ENCODE measurements at places on chromosomes 4 and X.

DNA sequence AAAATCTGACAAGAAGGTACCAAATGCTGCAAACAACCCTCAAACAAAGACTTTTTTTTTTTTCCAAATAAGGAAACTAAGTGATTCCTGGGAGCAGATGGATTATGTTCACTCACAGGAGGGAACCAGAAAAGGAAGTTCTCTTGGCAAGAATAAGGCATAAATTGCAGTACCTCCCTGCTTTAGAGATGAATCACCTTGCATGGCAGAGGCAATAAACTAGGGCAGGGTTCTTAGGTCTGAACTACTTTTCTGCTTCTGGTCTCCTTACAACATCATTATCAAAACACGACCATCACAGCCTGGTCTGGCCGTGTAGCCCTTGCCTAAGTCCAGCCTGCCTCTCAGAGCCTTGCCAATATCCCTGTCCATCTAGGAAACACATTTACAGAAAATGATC lies 6.3 kb downstream of the TMEM31 start:
- peak; percentile 34 for DNase-seq

GRCh38 chr4:14958436-14958835 lies 43.8 kb upstream of the CPEB2 start:
- DNase-seq = no peak

GRCh38 chrX:102711872-102712215 lies 404 bp upstream of the GPRASP2 start:
- no peak for DNase-seq

GRCh38 chr4:90148574-90149148 lies 21.5 kb downstream of the CCSER1 start:
- DNase-seq = no peak

DNA sequence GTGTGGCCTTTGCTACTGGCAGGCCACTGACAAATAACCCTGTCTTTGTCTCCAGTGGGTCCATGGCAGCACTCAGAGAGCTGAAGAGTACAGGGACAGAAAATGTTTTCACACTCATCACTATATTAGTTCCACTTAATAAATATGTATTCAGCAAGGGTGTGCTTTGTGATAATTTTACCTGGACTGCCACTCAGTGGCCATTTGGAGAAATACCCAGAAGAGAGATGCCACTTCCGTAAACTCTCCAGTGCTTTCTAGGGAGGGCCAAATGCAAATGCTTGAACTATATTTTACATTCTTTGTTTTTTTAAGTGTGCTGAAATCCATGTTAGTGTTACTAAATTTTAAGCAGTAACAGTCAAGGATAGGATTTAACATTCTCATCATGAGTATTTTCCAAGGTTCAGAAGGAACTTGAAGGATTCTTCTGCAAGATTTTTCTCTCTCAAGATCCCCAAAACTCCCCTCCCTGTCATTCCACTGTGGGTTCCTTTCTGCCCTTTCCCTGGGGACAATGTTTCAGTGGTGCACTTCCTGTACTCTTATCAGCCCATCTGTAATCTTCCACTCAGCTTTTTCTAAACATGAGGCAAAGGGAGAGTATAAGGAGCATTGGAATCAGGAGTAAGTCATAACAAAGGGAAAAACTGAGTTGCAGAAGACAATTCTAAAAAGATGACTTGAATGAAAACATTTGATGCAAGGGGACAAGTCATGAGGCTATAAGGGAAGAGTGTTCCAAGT lies 46.0 kb downstream of the TFDP3 start:
- DNase-seq = no peak

DNA sequence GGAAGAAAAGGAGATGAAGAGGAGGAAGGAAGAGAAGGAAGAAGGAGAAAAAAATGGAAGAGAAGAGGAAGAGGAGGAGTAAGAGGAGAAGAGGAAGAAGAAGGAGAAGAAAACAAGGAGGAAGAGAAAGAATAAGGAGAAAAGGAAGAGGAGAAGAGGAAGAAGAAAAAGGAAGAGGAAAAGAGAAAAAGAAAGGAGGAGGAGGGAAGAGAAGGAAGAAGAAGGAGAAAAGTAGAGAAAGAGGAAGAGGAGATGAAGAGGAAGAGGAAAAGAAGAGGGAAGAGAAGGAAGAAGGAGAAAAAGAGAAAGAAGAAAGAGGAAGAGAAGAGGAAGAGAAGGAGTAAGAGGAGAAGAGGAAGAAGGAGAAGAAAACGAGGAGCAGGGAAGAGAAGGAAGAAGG lies 11.8 kb upstream of the LEF1 start:
- DNase-seq = no peak

DNA sequence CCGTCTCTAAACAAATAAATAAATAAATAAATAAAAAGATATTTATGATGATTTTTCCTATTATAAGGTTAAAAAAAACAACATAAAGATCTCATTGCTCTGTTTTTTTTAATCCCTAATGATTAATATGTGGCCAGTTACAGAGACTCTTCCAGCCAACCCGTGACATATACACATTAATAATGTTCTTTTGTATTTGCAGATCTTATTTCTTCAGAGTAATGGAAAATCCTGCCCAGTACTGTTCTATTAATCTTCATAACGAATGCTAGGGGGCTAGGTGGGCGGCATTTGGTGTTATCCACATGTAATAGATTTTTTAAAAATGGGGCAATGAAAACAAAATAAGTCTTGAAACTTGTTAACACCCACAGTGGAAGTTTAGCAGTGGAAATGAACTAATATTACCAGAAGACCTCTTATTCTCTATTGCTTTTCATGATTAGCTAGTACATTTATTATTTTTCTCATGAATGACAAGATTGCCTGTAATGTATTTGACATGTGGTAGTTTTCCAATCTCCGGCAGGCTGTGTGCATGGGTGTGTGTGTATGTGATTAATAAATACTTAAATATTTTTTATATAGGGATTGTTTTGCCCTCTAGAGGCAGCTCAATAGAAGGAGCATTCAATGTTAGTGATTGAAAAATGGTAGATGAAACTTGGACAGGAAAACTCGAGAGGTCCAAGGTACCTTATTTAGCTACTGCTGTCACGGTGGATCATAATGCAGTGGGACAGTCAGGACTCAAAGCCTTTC lies 457.4 kb downstream of the IL1RAPL1 start:
- no peak for DNase-seq

GRCh38 chr4:176034499-176034898 lies 31.1 kb upstream of the WDR17 start:
- no peak for DNase-seq

DNA sequence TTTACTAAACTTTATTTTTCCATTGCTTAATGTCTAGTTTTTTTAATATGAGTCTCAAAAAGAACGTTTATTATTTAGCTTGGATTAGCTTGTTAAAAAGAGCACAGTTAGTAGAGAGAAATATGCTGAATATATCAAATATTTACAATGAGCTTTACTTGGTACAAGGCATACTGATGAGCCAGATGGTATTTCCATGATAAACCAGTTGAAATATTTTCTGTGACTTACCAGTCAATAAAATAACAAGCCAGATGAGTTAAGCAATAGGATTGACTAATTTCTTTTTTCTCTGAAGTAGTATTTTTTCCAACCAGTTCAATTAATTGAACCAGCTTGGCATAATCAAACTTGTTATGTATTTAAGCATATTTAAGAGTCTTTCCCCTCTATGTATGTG lies 134.1 kb downstream of the KLHL34 start:
- DNase-seq = no peak

GRCh38 chrX:22193851-22194659 lies 78.7 kb upstream of the CBLL2 start:
- no peak for DNase-seq

DNA sequence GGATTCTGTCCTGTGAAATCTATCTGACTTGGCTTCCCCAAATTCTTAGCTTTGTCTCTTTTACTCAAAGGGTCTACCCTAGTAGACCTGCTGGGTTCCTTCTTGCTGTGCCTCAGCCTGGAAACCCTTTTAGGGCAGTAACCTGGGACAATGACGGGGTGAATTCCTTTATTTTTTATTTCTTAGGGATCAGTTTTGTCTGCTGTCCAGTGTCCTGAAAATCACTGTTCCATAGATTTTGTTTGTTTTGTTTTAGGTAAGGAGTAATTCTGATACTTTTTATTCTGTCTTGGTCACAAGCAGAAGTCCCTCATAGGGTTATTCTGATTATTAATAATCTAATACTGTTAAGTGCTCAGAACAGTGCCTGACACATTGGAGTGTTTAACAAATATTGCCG lies 118.9 kb downstream of the EVC2 start:
- no peak for DNase-seq

- DNase-seq = no peak
Observed at GRCh38 chrX:40109288-40110008, 11.7 kb upstream of the BCOR start.

DNA sequence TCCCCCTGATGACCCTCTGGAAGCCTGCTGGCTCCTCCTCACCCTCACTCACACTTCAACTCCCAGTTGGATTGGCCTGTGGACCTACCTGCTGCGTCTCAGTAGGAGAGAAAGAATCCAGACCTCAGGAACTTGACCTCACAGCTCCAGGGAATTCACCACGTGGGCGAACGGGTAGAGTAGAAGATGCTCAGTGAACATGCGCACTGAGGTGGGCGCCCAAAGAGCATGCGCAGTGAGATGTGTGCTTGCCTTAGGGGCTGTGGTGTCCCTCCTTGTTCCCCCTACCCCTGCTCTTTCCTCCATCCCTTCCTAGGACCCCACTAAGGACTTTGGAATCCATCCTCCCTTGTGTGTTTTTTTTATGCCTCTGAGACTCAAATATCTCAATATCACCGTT lies 12.9 kb downstream of the FOXR2 start:
- DNase-seq = no peak

DNA sequence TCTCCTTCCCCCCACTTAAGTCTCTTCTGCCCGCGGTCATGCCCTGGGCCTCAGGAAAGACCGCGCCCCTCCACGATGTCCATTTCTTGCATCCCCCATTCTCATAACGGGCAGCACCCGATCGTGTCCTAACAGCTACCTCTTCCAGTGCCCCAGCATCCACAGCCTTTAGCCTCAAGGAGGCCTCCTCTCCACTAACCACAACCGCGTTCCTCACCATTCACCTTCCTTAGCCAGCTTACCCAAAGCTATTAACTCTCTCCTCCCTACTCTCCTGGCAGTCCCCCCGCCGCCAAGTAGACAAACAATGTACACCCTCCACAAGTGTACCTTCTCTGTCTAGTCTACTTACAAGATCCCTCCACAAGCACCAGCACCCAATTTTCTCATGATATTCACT lies 58.6 kb upstream of the PAGE5 start:
- no peak for DNase-seq

GRCh38 chrX:9525511-9526248 lies 60.8 kb downstream of the TBL1X start:
- no peak for DNase-seq

DNA sequence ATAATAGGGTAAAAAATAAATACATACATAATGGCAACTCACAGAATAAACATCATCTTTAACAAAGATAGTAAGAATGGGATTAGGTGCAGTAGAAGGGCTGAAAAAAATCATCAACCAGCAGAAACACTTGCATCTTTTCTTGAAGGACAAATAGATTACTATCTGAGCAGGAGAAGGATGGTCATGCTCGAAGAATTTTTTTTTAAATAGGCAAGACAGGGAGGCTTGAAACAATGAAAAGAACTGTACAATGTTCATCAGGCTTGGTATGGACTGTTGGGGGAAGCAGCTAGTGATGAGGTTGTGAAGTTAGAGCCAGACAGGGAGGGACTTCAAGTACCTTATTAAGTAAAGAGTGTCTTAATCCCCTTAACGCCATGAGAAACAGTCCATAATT lies 167.4 kb upstream of the LDB2 start:
- DNase-seq = no peak

DNA sequence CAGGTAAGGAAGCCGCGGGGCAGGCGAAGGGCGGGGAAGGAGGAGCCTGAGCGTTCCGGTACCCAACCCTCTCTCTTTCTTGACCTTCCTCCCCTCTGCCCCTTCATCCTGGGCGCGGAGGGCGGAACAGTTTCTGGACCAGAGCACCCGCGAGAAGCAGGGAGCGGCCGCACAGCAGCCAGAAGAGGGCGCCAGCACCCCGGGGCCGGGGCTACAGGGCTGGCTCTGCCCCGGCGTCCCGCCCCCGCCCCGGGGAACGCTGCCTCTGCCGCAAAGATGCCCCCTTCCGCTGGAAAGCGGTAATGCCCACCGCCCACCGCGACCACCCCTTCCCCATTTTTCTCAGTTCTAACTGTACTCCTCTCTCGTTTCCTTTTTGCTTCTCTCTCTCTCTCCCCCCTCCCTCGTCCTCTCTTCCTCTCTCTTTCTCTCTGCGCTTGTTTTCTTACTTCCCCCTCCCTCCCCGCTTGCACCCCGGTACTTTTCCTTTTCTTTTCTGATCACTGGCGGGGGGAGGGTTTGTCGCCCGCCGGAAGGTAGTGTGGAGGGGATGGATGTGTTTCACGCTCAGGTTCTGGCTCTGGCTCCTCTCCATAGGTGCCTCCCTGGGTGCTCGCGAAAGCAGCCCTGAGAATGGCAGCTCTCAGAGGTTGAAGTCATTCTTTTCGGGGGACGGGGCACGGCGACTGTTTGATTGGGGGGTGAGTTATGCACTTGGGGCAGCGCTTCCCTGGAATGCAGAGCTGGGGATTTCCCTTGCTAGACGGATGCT lies 13.1 kb upstream of the PRDM8 start:
- DNase-seq = peak; percentile 89

DNA sequence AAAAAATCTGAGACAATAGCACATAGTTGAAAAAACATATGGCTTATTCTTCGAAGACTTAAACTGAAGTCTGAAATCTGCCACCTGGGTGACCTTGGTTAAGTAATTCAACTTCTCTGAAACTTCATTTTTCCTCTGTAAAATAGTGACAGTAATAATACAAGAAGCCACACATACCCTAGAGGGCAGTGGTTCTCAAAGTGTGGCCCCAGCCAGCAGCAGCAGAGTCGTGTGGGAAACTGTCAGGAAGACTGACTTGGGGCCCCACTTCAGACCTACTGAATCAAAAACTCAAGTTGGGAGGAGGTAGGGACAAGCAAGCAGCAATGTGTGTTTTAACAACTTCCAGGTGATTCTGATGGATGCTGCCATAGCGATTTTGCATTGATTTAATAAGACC lies 249.9 kb downstream of the HNRNPD start:
- DNase-seq = no peak

GRCh38 chrX:155632431-155633100 lies 19.8 kb upstream of the TMLHE start:
- DNase-seq = no peak

DNA sequence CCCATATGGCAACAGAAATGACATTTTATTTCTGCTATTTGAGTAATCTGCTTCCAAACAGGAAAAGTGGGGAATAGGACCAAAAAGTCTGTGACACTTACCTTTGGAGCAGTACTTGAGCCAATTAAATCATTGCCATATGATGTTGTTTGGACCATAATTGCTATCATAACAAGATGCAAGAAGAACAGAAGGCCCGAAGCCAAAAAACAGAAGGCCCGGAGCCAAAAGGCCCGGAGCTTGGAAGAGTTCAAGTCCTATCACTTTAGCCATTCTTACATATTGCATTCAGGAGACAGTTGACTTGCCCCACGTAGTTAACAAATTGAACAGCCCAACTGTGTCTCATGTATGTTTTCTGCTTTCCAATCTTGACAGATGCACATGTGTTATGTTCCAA lies 285.6 kb downstream of the ARHGAP24 start:
- no peak for DNase-seq
